SW 1271 (cell line): ENCODE measurements at places on chromosomes 2 and 18.

- no peak for DNase-seq
Measured at GRCh38 chr2:50732796-50733195, 299.1 kb downstream of the NRXN1 start.

DNA sequence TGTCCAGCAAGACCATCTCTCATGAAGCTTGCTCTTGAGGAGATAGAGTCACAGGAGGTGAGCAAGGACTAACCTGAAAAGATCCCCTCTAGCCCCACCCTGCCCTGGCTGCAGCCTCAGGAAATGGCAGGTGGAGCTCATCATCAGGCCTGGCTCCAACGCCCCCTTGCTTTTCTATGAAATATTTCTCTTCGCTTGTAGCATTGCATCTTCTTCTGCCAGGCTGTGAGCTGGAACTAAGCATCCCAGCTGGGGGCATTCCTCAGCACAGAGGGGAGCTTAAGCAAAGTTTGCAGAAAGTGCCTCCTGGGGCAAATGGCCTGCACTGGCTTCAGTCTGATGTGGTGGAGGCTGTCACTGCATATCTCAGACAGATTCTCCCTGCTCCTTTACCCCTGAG, 90.1 kb upstream of the LGALSL start:
- DNase-seq = no peak

DNA sequence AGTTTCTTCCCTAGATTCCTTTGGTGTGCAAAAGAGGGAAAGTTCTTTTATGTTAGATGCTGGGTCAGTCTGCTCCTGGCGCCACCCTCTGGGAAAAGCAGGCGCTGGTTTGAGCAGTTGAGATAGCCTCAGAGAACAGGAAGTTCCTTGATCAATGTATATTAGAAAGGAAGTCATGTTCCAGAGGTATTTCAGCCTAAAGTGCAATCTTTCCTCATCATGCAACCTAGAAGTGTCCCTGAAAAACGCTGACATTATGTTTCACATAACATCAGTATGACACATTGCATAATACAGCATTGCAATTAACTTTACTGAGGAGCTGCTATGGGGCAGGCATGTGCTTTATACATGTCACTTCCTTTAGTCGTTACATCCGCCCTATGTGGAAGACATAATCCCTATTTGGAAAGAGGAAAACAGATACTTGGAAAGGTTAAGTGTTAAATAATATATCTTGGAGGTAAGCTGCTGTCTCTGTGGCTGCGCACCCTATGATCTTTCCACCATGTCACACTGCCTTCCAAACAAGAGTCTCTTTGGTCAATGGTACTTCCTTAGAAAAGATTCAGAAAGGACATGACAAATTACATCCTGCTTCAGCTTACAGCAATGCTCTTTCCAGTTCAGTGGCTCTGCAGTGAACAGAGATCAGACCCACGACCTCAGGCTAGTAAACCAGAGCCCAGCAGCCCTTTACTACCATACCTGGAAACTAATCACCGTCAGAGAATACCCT, 369.7 kb downstream of the RAD51AP2 start:
- no peak for DNase-seq

DNA sequence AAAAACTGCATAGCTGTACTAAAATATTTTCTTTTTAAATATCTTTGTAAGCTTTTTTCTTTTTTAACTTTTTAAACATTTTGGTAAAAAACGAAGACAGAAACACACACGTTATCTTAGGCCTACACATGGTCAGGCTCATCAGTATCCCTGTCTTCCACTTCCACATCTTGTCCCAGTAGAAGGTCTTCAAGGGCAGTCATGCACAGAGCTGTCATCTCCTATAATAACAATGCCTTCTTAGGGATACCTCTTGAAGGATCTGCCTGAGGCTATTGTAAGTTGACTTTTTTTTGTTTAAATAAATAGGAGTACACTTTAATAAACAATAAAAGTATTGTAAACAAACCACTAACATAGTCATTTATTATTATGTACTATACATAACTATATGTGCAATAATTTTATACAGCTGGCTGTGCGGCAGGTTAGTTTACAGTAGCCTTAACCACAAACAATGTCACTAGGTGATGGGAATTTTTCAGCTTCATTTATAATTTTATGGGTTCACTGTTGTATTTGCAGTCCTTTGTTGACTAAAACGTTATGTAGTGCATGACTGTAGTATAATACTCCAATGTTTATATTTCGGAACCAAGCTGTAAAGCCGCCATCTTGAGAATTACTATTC, 124.4 kb downstream of the MAP4K4 start:
- no peak for DNase-seq

DNA sequence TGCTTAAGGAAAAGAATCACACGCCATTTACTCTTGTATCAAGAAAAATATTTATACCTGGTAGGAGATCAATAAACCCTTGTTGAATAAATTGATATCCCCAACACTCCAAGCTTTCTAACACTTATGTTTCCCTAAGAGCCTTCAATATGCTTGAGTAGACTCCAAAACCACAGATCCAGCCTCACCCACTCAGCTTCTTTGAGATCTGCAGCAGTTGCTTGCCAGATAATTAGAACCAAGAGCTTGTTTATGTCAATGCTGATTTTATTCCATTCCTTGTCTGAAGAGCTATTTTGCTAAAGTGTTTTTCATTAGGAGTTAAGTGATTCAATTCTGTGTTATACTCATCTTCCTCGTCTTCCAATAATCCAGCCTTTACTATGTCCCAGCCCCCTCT, 26.3 kb upstream of the CRIM1 start:
- DNase-seq = peak; percentile 35

DNA sequence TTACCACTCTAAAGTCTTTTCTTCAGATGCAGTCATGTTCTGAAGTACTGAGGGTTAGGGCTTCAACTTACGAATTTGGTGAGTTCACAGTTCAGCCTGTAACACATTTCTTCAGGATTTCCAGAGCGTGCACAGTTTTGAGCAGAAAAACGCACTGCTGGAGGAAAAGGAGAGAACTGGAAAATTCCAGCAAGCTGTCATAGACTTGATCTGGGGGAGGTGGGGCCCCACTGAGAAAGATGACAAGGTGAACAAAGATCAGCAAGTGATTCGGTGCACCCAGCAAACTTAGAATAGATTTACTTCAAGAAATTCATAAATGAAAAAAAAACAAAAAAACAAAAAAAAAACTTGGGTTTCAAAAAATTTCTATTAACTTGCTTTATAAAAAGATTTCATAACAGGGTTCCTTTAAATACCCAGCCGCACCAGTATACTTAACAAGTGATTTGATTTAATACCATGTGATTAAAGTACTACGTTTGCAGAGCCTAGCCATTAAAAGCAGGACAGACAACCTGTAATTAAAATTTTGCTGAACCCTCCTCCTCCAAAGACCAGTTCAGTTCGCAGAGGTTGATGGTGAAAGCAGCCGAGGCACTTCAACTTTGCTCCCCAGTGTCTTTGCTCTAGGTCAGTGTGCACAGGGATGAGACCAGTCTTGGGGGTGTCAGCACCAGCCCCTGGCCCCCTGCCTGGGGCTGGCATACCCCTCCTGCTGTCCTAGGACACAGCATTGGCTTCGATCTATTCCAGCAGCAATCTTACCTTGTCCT, 30.5 kb downstream of the CTIF start:
- DNase-seq = no peak

DNA sequence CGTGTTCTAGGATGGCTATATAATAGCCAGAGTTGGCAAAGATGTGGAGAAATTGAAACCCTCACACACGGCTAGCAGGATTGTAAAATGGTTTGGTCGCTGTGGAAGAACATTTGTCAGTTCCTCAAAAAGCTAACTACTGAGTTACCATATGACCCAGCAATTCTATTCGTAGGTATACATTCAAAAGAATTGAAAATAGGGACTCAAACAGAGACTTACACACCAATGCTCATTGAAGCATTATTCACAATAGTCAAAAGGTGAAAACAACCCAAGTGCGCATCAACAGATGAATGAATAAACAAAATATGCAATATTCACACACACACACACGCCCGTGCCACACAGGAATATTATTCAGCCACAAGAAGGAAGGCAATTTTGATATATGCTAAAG, 98.7 kb downstream of the PLA2R1 start:
- no peak for DNase-seq

- DNase-seq = no peak
Measured at GRCh38 chr2:134290358-134290757, 36.5 kb downstream of the MGAT5 start.

DNA sequence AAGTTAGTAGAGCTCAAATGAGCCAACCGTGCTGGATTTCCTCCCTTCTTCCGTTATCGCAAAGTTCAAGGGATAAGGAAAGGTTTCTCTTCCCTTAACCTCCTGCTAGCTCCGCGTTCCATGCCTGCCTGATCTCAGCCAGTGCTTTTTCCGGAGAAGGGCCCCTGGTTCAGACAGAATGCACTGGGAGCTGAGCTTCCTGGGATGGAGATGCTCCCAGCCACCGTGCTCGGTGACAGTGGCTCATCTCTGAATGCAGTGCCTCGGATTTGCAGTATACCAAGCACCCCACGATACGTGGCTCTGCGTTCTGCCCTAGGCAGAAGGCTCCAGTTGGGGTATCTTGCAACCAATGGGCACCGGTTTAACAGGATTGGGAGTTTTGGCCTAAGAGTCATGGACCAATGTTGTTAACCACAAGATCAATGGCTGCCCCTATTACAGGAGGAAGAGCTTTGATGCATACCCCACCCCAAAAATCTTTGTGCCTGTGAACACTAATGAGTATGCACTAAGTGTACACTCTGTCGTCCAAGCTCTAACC, 876 bp downstream of the CNTNAP5 start:
- DNase-seq = no peak

DNA sequence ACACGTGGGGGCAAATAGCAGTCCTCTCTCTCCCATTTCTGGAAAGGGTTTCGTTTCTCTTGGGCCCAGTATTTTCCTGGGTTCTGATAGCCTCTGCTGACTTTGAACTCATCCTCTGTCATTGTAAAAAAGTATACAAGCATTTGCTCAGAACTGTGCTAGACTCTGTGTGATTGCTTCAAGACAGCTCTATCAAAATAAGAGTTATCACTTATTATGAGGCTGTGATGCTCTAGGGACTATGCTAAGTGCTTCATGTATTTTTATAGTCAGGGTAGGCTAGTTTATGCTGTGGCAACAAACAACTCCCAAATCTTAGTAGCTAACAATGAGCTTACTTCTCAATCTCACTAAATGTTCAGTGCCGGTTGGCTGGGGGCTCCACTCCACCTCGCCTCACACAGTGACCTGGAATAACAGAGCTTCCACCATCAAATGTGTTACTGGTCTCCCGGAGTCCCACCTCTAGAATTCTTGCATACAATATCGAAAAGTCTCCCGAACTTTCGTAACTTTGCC, 110.8 kb upstream of the CDC42EP3 start:
- DNase-seq = no peak

DNA sequence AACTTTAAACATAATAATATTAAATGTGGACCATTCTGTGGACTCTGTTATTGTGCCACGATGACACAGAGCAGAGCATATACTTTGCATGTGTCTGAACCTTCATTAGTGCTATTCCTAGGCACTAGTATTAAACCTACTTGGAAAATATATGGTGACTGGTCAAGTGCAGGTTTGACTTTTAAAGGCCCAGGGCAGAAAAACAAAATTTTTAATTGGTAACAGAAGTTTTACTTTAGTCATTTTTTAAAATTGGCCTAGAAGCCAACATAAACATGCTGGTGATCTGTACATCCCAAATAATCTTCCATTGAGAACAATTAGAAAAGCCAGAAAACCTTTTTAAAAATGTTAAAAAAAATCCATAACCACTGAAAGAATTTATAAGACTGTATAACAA, 16.6 kb downstream of the LDAH start:
- no peak for DNase-seq
